ENCODE measurements at places on chromosomes 4 and X. TPM values are rescaled to one million over a fixed set of nuclear protein-coding genes. Genes with fewer than 3 reads are reported as not detected.

The PABPC1L2A gene
- total RNA-seq: not detected

The DOK7 gene
- not detected for total RNA-seq

- H3K27ac ChIP-seq: no peak overlapping the region
- peaks cover 6% of the 10 kb centered on the region for H3K4me1 ChIP-seq
- H3K27me3 ChIP-seq: peaks cover 35% of the 10 kb centered on the region
- DNase-seq: no peak
- no peaks in the 10 kb centered on the region for H3K36me3 ChIP-seq
Measured at GRCh38 chr4:175998782-175999181, 66.9 kb upstream of the WDR17 start.

DNA sequence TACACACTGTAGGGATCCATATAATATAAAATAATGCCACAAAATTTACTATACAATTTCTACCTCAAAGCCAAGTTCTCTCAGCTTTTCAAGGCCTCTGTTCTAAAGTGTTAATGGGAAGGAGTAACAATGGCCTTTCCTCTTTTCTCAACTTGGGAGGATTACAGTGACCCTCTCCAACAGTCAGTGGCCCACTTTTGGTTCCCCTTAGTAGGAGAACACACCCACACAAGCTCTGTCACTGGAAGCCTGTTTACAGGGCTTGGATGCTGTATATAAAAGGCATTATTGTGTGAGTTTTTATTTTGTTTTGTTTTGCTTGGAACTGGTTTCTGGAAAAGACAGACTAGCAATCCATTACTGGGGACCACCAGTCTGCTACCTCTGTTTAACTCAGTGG, 1.8 kb downstream of the ARHGEF6 start:
- H3K27me3 ChIP-seq: no peaks in the 10 kb centered on the region
- H3K4me1 ChIP-seq: peaks cover 57% of the 10 kb centered on the region
- no peak for DNase-seq
- peak overlapping the region; percentile 99 for H3K27ac ChIP-seq

DNA sequence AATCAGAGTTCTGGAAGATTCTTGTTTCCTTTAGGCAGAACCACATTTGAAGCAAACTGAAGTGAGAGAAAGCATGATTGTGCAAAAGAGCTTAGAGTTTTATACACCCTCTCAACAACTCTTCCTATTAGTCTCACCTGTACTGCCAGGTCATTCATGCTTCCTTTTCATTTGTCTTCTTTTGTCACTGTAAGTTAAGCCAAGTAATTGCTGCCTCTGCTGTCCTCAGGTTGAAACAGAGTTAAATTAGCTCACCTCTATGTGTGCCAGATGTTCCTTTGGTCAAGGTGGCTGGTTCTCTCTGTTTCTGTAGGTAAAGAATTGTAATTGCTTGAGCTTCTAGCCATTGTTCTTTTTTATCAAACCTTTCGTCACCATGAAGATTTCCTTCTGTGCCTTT, 41.1 kb upstream of the HPGD start:
- no peaks in the 10 kb centered on the region for H3K36me3 ChIP-seq
- peaks cover 1% of the 10 kb centered on the region for H3K27me3 ChIP-seq
- H3K4me3 ChIP-seq: no peak overlapping the region
- no peak for DNase-seq
- no peak overlapping the region for H3K27ac ChIP-seq

DNA sequence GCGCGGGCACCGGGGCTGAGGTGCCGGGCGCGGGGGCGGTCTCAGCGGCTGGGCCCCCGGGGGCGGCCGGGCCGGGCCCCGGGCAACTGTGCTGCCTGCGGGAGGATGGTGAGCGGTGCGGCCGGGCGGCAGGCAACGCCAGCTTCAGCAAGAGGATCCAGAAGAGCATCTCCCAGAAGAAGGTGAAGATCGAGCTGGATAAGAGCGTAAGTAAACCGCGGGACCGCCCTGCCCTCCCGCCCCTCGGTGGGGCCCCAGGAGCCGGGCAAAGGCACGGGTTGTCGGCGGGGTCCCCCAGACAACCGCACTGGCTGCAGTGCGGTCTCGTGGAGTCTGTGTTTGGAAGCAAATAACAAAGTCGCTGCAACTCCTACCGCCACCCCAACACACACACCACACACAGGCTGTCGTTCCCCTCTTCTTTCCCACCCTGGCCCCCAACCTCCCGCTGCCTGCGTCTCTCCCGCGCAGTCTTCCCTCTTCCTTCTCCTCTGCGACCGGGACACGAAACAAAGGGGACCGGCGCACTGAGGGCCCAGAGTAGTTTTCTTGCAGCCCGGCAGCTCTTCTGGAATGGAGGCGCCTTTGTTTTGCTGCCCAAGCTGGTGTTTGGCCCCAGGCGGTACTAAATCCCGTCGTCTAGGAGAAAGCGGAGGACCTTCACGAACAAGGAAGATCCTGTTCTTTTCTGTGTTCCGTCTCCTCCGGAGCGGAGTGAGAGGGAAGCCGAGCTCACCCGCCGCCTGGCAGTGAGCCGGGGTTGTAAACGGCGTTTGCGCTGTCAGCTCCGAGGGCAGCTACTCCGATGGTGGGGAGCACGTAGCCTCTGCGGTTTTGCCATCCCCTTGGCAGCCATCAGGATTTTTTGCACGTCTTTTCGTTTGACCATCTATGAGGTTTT, 788 bp downstream of the SAP30 start:
- peak; percentile 49 for DNase-seq
- peak overlapping the region; percentile 59 for H3K27ac ChIP-seq
- peaks cover 26% of the 10 kb centered on the region for H3K4me1 ChIP-seq
- peak overlapping the region; percentile 97 for H3K4me3 ChIP-seq
- peaks cover 29% of the 10 kb centered on the region for H3K36me3 ChIP-seq

DNA sequence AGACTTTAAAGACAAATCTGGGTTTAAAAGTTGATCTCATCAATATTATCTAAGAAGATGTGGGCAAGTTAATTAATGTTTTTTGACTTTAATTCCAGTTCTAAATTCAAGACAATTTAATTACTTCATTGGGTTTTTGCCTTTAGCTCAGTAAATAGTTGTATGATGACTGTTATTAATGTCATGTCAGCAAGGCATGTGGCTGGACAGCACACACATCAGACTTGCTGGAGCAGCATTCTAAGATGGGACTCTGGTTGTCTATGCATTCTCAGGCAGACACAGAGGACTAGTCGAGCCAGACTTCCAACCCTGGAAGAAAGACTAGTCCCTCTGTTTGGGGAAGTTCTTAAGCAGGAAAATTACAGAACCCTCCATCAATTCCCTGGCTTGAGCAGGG, 180.7 kb upstream of the GK2 start:
- H3K27ac ChIP-seq: no peak overlapping the region
- no peaks in the 10 kb centered on the region for H3K4me1 ChIP-seq
- no peaks in the 10 kb centered on the region for H3K36me3 ChIP-seq
- no peak overlapping the region for H3K4me3 ChIP-seq
- DNase-seq: no peak

DNA sequence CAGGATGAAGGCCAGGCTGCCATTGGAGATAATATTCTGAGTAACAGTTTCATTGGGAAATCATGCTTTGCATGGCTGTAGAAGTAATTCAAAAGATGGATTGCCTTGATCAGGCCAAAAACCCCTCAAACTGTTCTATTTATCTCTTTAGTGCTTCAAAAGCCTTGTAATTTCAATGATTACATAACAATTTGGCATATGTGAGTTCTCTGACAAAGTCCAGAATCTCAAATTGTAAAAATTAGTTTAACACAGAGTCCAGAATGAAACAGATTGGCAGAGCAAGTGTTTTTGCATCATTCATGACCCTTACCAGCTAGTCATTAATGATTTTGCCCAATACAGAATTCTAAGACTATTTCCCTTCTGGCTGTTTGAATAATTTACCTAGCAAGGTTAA, 347.3 kb downstream of the SPRY1 start:
- H3K4me1 ChIP-seq: no peaks in the 10 kb centered on the region
- no peak overlapping the region for H3K4me3 ChIP-seq
- H3K27me3 ChIP-seq: peaks cover 7% of the 10 kb centered on the region
- DNase-seq: no peak
- H3K27ac ChIP-seq: no peak overlapping the region
- H3K36me3 ChIP-seq: no peaks in the 10 kb centered on the region

DNA sequence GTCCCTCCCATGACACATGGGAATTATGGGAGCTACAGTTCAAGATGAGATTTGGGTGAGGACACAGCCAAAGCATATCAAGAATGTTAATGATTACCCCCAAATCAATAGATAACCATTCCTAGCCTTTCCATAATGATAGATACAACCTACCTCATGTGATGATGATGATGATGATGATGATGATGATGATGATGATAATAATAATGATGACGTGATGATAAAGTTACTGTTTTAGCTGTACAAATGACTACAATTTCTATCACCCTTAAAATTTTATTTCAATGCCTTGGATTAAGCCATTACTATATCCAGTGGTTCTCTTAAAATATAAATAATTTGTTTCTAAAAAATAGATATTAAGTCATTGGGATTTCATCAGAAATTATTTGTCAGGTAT, 55.2 kb upstream of the NLGN4X start:
- H3K4me3 ChIP-seq: no peak overlapping the region
- H3K27me3 ChIP-seq: no peaks in the 10 kb centered on the region
- H3K36me3 ChIP-seq: no peaks in the 10 kb centered on the region
- DNase-seq: no peak
- no peak overlapping the region for H3K27ac ChIP-seq

DNA sequence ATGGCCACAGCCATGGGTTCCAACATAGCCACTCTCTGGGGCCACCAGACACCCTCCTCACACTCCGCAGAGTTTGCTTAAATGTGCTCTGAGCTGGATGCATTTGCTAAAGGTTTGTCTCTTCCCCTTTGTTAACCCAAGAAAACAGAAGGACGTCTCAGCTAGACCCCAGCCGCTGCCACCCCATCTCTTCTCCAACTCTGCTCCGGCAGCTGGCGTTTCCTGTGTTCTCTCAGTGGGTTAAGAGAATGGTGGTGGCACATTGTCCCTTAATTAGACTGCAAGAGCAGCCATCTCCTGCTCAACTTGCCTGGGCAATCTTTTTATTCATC, 43.7 kb upstream of the FAM9C start:
- H3K4me1 ChIP-seq: peaks cover 76% of the 10 kb centered on the region
- peak; percentile 43 for DNase-seq
- H3K36me3 ChIP-seq: peaks cover 1% of the 10 kb centered on the region
- no peaks in the 10 kb centered on the region for H3K27me3 ChIP-seq
- H3K27ac ChIP-seq: peak overlapping the region; percentile 96

DNA sequence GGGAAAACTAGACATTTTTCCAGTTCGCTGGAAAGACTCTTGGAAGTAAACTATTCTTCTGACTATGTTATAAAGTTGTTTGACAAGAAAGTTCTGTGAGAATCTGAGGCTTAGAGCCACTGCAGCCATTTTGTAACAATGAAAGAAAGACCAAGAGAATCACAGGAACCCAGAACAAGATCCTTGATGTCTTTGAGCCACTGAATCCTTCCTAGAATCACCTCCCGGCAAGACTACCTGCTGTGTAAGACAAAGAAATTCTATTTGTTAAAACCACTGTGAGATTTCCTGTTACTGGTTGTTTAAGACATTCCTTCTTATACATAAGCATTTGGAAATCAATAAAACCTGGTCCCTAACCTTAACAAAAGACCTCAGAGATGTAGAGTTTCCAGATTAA, 175.7 kb upstream of the RASGEF1B start:
- no peak for DNase-seq
- H3K27me3 ChIP-seq: no peaks in the 10 kb centered on the region
- H3K27ac ChIP-seq: no peak overlapping the region
- H3K36me3 ChIP-seq: no peaks in the 10 kb centered on the region

Measured in activated CD8-positive, alpha-beta T cell treated with anti-CD3 and anti-CD28 coated beads for 36 hours (primary cell).